Activated CD4-positive, alpha-beta T cell treated with anti-CD3 and anti-CD28 coated beads for 36 hours (primary cell): ENCODE measurements at places on chromosomes 2 and 18.

DNA sequence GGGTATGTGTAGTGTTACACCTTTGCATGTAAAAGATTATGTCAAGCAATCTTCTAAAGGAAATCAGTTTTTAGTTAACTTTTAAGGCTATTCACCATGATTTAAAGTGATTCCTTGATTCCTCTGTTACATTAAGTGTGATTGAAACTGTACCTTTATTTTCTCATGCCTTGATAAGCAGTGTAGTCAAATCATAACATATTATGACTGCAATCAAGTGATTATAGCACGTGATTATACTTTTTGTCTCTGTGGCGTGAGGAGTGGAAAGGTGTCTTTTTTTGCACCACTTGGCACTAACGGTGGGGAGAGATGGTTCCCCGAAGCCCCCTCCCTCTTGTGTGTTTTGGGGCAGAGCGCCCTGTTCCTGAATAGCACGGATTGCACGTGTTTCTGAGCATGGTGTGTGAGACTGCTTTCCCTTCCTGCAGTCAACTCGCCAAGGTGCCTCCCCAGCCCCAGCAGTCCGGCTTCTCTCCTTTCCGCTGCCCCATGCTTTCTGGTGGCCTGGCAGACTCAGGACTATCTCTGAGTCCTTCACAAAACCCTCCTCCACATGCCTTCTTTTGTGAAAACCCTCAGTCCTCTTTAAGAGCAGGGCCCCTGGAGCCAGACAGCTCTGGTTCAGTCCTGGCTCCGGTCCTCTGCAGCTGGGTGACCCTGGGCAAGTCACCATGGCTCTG lies 68.4 kb downstream of the AGAP1 start:
- no peak for DNase-seq

GRCh38 chr2:208619993-208620392 lies 213.4 kb downstream of the PTH2R start:
- DNase-seq: no peak

DNA sequence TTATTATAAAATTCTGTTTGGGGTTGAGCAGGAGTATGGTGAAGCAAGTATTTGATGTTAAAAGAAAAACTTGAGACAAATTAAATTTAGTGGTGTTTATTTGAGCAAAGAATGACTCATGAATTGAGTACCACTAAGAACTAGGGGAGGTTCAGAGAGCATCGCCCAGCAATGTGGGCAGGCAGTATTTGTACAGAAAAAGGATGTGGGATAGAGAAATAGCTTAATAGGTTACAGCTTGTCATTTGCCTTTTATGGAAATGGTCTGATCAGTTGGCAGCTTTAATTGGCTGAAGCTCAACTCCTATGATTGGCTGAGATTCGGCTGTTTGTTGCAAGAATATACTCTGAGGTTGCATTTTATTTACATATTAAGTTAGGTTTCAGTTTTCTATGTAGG lies 68.2 kb downstream of the LRATD1 start:
- DNase-seq: no peak

DNA sequence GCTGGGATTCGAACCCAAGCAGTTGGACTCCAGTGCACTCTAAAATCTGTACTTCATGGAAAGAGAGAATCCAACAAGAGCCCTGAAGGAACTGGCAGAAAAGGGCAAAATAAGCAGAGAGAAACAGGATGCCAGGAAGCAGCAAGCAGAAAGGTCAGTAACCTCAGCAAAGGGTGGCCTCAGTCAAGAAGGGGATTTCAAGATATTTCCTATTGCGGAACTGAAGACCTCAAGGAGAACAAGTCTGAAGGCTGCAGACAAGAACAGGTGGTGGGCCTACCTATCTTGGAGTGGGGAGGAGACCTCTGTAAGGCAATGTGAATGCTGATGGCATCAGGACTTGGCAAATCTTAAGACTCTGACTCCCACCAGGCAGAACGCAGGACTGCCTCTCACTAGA lies 20.1 kb upstream of the MREG start:
- DNase-seq: no peak

GRCh38 chr2:39546937-39547336 lies 109.9 kb upstream of the MAP4K3 start:
- no peak for DNase-seq

DNA sequence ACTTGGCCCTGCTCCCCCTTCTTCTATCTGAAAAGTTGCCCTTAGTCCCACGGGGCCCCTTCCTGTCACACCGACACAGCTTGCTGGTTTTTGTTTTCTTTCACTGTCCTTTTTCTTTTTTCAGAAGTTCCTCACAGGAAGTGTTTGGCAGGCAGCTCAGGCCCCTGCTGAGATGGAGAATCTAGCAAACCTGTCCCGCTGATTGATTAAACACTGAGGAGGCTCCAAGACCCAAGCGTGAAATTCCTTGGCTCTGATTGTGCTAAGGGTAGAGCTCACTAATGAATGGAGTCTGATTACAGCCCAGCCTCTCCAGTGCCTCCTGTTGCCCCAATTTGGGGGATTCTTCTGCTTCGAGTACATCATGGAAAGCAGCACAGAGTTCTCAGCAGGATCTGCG lies 365.9 kb upstream of the MEX3C start:
- DNase-seq: no peak

GRCh38 chr2:172922306-172922705 lies 153.3 kb upstream of the MAP3K20 start:
- no peak for DNase-seq

GRCh38 chr2:96553176-96553956 lies 16.8 kb downstream of the ARID5A start:
- DNase-seq: peak; percentile 47
